ENCODE measurements at places on chromosomes 4 and X. TPM values are rescaled to one million over a fixed set of nuclear protein-coding genes. Genes with fewer than 3 reads are reported as not detected.

Gene ZNF330
- total RNA-seq = 39.8 TPM

Gene SPIN2A
- 2.2 TPM for total RNA-seq

- DNase-seq = no peak
Observed at GRCh38 chr4:44914223-44914622, 187.9 kb upstream of the GNPDA2 start.

GRCh38 chrX:29992083-29992482, 223.3 kb upstream of the MAGEB2 start:
- DNase-seq = no peak

GRCh38 chr4:98482847-98483806, 175.3 kb downstream of the TSPAN5 start:
- no peak for DNase-seq

GRCh38 chr4:2251073-2251794, 9.3 kb upstream of the HAUS3 start:
- no peak for DNase-seq

GRCh38 chr4:60885011-60885410, 315.1 kb upstream of the ADGRL3 start:
- DNase-seq = no peak

GRCh38 chr4:173521467-173522159, 8.4 kb downstream of the HAND2 start:
- DNase-seq = no peak

DNA sequence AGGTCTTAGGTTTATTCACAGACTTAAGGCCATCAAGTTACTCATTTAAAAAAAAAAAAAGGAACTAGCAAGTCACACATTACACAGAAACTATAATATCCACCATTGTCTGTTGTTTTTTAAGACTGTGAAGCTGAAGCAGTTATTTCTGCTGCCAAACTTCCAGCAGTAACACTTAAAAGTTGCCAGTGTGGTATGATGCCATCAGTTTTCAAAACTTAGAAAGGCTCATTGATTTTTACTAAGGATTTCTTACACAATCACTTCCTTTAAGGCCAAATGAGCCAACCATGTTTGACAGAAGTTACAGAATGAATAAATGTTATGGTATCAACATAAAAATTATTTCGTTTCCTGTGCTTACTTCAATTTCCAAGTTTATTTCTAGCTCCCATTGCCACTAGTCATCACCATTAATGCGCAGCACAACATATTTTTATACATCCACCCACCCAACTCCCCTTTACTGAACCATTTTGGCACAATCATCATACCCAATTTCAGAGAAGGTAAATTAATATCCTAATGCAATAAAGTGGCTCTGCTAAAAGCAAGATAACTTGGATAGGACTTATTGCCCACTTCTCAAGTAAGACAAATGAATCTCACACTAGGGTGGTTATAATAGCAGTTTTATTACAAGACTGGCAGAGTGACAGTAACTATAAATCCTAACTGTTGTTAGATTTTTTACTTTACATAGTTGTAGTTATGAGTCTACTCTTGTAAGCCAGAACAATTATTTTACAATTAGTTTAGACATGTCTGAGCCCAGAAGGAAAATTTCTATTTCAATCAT, 13.1 kb downstream of the PDGFC start:
- DNase-seq = no peak

DNA sequence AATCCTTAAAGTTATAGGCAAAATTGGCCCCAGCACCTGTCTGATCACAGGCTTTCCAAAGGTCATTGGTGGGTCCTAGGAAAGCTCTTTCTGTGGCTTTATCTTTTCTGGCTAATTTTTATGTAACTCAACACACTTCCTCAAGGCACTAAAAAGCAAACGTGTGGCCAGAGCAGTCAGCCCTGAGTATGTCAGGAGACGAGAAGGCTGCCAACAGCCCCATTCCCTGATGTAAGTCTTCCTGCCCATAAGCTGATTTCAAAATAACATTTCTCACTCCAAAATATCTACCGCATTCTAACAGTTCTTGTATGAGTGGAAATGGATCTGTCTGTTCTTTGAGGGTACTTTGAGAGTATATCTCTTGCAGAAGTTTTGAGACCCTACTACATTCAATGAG, 25.5 kb upstream of the FUNDC1 start:
- DNase-seq = no peak

- DNase-seq = no peak
Observed at GRCh38 chr4:168836490-168836889, 173.6 kb downstream of the CBR4 start.

GRCh38 chr4:20255823-20256222, 4.1 kb downstream of the SLIT2 start:
- no peak for DNase-seq

DNA sequence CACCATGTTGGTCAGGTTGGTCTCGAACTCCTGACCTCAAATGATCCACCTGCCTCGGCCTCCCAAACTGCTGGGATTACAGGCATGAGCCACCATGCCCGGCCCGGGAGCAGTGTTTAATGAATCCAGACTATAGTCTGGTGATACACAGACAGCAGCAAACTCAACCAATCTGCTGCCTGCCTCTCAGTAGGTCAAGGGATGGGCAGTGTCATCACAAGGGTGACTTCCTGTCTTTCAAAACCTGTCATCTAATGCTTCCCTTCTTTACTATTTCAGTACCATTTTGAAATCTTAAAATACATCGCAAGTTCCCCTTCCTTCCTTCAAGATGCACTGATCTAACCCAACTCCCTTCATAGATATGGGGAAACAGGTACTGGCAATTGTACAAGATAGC, 8.4 kb downstream of the RPL39 start:
- no peak for DNase-seq

Gene SLC4A4
- total RNA-seq = 1.3 TPM

DNA sequence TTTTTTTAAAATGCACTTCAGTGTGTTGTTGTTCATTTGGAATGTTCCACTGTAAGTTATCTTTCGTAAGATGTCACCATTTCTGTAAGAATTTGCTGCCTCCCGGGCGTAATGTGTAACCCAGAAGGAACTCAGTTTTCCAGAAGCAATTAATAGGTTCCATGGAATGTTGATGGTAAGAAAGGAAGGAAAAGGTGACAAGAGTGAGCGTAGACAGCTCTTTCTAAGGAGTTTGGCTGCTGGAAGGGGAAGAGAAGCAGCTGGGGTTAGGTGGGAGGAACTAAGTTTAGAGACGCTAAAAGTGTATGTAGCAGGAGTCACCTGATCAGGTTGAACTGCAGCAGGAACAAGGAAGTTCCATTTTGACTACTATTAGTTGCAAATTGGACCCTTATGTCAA, 35.9 kb downstream of the PNMA5 start:
- DNase-seq = no peak

Gene XAGE1A
- not detected for total RNA-seq

DNA sequence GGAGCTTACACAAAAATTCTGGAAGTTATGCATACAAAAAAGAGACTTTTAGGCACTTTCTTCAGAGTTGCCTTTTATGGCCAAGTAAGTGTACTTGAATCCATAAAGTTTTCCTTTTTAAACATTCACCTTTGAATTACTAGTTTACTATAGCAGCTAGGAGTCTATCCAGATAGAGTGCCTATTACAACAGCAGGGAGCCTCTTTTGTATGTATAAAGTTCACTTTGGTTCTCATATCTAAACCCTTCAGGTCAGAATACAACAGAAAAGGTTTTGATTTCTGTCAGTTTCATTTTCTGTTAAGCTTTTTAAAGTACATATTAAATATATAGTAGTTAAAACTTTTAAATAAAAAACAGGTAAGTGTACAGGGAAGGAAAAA, 51.4 kb upstream of the IL13RA1 start:
- no peak for DNase-seq

Gene HTN3
- not detected for total RNA-seq

GRCh38 chr4:98343626-98344025, 82.4 kb downstream of the RAP1GDS1 start:
- DNase-seq = no peak

Gene GYPE
- 0.58 TPM for total RNA-seq

DNA sequence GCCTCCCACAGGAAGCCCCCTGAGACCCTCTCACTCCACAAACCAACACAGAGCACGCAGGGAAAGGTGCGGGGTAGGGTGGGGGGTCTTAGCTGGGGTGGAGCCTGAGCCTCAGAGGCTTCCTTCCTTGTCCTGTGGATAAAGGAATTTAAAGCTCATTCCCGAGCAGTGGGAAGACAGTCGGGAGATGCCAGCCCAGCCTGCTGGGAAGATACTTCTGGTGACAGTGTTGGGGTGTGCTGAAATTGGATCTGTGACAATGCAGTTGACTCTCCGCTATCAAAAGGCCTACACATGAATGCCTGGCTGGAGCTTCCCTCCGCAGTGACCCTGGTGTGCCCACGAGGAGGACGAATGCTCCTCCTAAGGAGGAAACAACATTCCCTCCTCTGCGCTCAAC, 45.5 kb downstream of the JAKMIP1 start:
- no peak for DNase-seq

DNA sequence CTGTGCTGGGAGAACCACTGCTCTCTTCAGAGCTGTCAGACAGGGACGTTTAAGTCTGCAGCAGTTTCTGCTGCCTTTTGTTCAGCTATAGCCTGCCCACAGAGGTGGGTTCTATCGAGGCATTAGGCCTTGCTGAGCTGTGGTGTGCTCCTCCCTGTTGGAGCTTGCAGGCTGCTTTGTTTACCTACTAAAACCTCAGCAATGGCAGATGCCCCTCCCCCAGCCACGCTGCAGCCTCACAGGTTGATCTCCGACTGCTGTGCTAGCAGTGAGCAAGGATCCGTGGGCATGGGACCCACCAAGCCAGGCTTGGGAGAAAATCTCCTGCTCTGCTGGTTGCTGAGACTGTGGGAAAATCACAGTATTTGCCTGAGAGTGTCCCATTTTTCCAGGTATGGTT, 133.8 kb upstream of the UBQLN2 start:
- no peak for DNase-seq

Gene HTT
- total RNA-seq = 67.7 TPM

Gene SLIT2
- not detected for total RNA-seq

Gene PPP4R3C
- total RNA-seq = not detected

DNA sequence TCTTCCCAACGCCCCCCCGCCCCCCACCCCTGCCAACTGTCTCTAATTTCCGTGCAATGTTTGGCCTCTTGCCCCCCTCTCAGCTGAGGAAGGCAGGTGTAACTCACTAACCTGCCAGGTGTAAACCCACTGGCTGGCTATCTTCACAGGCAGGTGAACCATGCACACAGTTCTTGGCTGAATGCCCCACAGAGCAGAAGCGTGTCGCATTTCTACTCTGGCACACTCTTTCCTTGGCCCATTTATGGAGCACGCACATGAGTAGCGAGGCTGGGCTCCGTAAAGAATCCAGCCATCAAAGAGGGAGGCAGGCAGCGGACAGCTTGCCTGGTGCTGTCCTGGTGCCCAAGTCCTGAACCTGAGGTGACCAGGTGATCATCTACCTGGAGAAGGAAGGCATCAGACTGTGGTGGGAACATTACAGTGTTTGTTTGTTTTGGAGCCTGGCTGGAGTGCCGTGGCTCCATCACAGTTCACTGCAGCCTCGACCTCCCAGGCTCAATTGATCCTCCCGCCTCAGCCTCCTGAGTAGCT, 39.2 kb upstream of the CRMP1 start:
- DNase-seq = no peak

GRCh38 chrX:288561-288991, 7.4 kb downstream of the PLCXD1 start:
- DNase-seq = peak; percentile 8

GRCh38 chr4:15130441-15130840, 128.2 kb downstream of the CPEB2 start:
- DNase-seq = no peak

Gene GSPT2
- 13.1 TPM for total RNA-seq

DNA sequence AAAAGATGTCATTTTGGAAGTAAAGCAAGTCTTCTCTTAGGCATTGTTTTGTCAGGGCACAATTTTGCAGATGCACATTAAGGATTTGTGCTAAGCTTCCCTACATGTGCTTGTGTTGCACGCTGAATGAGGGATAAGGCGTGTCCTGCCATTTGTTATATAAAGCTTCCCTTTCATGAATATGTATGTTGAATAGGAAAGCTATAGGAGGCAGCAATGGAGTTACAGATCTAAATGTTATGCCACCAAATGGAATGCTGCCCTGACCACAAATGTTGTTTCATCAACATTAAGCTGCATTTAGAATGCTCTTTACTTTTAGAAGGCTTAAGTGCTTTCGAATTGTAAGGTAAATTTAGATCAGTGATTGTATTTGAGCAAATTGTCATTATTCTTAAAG, 20.9 kb downstream of the SGMS2 start:
- DNase-seq = no peak

Gene ADGRL3
- not detected for total RNA-seq

Gene SLC25A5
- 78.4 TPM for total RNA-seq

Gene TECRL
- total RNA-seq = not detected

Gene PAGE2
- not detected for total RNA-seq

GRCh38 chr4:57291911-57292310, 181.7 kb upstream of the IGFBP7 start:
- no peak for DNase-seq

DNA sequence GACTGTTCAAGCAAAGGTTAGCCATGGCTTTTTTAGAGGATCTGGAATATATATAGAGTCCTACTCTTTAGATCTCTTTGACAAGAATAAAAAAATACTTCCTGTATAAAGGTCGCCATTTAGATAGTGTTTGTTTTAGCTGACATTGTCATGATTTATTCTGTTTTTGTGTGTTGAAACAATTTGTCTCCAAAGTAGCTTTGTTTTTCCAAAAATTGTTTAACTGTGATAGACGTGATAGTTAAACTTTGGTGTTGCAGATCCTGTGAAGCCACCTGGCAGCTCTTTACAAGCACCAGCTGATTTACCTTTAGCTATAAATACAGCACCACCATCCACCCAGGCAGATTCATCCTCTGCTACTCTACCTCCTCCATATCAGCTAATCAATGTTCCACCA, 80.3 kb upstream of the SMARCA5 start:
- DNase-seq = no peak

Gene DOCK11
- total RNA-seq = 112 TPM

DNA sequence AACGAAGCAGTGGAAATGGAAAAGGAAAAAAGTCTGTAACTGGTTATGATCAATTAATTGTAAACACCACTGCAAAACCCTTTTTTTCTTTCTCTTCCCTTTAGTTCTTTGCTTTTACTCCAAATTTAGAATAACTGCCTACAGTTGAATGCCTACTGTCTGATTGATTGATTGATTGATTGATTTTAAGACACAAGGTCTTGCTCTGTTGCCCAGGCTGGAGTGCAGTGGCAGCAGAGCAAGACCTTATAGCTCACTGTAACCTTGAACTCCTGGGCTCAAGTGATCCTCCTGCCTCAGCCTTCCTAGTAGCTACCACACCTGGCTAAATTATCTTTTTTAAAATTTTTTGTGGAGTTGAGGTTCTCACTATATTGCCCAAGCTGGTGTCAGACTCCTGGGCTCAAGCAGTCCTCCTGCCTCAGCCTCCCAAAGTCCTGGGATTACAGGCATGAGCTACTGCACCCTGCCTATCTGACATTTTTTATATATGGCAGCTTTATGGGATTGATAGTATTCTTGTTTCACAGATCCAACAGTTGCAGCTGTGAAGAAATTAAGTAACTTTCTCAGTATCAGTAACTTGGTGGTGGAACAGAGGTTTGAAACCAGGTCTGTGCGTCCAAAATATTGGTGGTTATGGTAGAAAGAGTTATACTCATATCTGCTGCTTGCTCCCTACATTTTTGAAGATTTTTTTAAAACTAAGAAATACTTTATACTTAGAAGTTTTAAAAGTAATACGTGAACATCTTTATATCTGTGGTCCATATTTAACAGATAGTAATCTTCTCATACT, 12.4 kb downstream of the UBE2K start:
- DNase-seq = no peak

Gene FREM3
- total RNA-seq = not detected

Data from CD4-positive, alpha-beta memory T cell (primary cell).